ENCODE measurements at places on chromosomes 1 and 21.

DNA sequence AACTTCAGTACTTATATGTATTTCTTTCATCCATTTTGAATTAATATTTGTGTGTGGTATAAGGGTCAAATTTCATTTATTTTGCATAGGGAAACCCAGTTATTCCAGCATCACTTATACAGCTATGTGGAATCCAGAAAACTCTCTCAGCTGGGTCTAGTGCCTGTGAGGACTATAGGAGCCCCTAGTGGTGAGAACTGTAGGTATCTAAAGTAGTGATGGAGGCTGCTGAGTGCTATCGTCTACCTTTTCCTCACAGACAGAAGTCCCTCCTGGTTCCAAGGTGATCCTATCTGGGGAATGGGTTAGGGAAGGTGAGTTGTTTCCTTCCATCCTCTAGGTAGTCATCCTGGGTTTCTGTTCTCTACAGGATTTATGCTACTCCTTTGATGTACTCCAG is 352.0 kb upstream of the C1orf87 start:
- no peak for DNase-seq

DNA sequence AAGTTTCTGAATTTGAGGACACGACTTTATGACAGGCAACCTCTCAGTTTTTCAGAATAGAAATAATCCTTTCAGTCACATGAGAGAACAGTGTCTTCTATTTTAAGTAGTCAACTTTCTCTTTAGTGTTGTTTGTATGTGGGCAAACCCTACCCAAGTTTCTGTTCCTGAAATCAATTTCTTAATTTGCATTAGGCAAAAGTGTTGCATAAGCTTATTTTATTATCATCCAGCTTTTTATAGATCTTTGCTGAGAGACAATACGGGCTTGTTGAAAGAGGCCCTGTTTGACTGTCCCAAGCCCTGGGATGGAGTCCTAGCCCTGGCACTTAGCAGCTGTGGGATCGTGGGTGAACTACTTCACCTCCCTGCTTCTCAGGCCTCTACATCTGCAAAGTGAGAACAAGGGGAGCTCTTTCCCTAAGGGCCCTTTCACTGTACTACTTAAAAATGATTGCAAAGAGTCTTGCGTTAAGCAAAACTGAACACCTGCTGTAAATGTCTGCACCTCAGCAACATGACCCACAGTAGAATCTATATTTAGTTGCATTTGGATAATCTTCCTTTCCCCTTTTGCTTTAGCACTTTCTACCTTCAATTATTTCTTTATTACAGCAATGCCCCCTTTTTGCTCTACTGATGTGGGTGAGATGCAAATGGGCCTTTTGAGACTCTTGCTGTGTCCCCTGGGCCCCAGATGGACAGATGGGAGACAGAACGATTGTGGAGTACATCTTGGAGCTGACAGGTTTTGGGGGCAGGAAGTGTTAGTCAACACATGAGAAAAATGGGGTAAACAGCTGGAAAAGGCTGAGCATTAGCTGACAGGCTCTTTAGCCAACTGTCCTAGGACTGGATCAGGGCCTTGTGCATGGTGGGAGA is 41.0 kb upstream of the SCAF4 start:
- no peak for DNase-seq

DNA sequence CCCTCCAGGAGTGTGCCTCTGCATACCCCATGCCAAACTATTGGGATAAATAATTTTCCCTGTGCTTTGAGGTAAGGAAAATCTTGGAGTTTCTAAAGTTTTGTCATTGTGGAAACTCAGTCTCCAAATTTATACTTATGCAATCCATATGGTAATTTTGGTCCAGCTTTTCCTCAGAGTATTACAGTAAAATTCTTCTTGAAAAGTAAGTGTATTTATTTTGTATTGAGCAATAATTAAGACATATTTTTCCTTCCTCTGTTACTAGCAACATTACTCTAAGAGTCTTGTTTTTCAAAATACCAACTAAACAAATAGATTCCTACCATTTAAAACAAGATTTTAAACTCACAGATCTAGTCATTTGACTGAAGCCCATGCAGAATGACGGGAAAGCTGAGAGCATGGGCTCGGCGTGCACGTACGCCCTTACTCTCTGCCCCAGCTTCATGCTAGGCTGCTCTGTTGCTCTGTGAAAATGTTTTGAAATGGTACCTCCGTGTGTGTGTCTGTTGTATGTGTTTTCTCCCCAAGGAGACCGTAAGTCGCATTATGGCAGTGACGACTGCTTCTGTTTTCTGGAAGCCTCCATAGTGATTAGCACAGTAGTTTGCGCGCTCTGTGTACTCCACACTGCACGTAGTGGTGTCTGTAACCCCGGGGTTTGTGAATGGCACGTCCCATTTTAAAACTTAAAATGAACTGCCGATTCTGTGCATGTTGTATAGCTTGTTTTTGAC is 165.3 kb downstream of the SDCCAG8 start:
- no peak for DNase-seq

DNA sequence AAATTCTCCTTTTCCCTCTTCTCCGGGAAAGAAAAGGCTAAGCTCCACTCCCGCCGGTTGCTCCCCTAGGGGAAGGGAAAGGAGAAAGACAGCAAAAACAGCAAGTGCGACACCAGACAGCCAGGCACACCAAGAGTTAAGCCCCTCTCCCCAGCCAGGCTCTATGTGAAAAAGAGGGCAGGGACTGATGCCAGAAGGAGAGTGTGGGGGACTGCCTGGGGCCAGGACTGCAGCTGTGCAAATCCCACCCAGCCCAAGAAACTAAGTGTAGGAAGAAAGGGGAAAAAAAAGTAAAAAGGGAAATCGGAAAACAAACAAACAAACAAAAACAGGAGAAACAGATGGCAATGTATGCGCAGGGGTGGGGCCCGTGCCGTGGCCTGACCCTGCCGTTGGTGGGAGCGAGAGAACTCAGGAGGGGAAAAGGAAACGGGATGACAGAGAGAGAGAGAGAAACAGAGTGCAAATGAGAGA is 27.7 kb upstream of the FMO1 start:
- no peak for DNase-seq

DNA sequence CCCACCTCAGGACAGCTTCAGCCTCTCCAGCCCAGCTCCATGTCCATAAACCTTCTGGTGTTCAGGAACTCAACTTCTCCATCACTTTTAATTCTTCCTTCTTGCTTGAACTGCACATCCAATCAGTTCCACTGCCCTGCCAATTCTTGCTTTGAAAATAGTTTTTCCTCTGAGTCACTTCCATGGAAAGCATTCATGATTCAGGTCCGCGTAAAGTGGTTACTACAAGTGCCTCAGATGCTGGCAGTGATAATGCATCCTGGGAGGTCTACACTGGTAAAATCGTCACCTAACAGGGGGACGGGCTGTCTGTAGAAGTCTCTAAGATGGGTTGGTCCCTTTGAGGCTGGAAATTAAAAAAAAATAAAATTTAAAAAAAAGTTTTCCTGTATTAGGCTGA is 25.9 kb upstream of the RCAN1 start:
- DNase-seq = no peak

All from CD8-positive, alpha-beta memory T cell (primary cell).